ENCODE measurements at places on chromosomes 4 and X. TPM values are rescaled to one million over a fixed set of nuclear protein-coding genes. Genes with fewer than 3 reads are reported as not detected.

DNA sequence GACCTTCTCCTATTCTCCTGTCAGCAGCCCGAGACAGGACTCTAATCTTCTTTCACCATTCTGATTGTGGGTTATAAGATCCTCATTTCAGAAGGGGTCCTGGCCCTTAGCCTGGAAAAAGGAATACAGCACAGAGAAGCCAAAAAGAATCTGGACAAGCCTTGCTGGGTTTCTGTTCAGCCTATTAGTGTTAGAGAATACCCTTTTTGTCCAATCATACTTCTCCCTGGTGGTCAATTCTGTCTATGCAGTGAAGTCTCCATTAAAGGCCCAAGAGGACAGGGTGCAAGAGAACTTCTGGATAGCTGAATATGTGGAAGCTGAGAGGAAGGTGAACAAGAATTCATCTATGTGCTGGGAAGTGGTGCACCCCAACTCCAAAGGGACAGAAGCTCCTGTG is 105.7 kb upstream of the AGA start:
- DNase-seq, result no peak

GRCh38 chr4:181991369-181992108 is 251.7 kb upstream of the TENM3 start:
- no peak for DNase-seq

DNA sequence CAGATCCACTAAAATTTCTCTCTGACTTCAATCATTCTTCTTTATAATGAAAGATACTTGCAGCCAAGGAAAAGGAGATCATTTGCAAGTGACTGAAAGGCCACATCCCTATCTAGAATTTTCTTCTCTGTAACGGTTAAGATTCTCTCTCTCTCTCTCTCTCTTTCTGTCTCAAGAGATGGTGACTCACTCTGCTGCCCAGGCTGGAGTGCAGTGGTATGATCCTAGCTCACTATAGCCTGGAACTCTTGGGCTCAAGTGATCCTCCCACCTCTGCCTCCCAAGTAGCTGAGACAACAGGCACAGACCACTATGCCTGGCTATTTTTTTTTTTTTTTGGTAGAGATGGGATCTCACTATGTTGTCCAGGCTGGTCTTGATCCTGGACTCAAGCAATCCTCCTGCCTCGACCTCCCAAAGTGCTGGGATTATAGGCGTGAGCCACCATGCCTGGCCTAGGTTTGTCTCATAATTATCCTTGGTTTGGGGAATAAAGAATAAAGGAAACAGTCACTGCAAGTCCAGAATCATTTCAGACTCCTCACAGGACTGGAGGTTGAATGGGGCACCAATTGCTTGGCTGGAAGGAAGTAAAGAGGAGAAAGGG is 33.3 kb upstream of the GALNT7 start:
- DNase-seq, result no peak

Gene EDNRA
- polyA plus RNA-seq, result not detected

DNA sequence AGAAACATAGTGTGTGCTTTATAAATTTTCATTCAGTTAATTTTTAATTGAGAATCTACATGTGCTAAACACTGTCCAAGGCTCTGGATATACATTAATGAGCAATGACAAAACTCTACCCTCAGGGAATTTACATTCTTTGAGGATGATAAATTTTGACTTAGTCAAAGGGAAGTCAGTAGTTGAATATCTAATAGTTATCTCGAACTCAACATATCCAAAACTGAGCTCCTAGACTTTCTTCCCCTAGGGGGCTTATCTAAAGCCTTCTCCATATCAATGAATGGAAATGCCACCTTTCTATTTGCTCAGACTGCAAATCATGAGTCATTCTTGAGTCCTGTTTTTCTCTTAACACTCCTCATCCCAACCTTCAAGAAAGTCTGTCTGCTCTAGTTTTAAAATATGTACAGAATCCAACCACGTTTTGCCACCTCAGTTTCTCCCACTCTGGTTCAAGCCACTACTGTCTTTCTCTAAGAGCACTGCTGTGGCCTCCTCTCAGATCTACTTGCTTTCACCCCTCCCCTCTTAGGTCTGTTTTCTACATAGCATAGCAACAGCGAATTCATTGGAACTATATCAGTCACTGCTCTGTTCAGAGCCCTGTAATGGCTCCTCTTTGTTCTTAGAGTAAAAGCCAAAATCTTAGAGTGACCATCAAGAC is 9.5 kb downstream of the PARM1 start:
- DNase-seq, result no peak

Gene SAGE1
- polyA plus RNA-seq, result 0.18 TPM

Gene C4orf50
- polyA plus RNA-seq, result not detected

DNA sequence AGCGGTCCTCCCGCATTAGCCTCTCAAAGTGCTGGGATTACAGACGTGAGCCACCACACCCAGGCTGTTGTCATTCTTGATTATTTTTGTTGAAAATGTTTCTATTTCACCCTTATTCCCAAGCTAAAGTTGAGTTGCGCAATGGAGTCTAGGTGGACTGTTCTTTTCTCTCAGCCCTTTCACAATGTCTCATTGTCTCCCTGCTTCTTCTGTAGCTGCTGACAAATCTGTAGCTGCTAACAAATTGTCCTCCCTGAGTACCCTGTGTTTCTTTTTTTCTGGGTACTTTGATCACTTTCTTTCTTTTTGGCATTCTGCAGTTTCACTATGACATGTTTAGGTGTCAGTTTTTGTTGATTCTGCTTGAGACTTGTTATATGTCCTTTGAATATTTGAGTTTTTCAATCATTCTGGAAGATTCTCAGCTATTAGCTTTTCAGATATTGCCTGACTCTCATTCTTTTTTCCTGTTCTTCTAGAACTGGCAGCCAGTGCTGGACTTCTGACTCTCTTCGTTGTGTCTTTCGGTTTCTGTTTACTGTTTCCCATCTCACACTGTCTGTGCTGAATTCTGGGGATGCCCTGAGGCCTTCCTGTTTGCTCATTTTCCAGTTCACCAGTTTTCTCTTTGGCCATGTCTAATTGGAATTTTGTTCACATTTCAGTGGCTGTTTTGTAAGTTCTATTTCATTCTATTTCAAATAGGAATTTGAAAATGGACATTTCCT is 6.6 kb downstream of the ABCD1 start:
- DNase-seq, result no peak

Gene TCP11X2
- not detected for polyA plus RNA-seq

Gene NLGN3
- 0.81 TPM for polyA plus RNA-seq

DNA sequence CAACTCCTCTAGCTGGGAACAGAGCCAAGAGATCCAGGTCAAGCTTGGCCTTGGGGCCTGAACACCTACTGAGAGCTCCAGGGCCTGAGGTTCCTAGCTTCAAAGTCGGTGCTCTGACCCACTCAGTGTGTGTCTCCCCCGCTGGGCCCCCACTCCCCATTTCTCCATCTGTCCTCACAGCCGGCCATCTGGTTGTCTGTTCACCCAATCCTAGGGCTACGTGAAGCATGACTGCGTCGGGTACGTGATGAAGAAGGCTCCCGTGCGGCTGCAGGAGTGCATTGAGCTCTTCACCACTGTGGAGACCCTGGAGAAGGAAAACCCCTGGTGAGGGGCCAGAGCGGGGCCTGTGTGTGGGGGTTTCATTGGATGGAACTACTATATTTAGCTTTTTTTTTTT is 12.3 kb downstream of the USP11 start:
- DNase-seq, result peak; percentile 3

Gene F8A2
- not detected for polyA plus RNA-seq

- no peak for DNase-seq
These were observed 98.0 kb upstream of the TBC1D9 start for GRCh38 chr4:140854168-140854567.

- DNase-seq, result no peak
These were observed 203.4 kb downstream of the MAML3 start for GRCh38 chr4:139950568-139950967.

Gene HTN3
- not detected for polyA plus RNA-seq

Gene TLR10
- 24.9 TPM for polyA plus RNA-seq

Measured in B cell (primary cell).